Upper lobe of left lung (tissue), 6 donors: ENCODE measurements at places on chromosomes 12 and 14. TPM values are rescaled to one million over a fixed set of nuclear protein-coding genes. Genes with fewer than 3 reads are reported as not detected.

DNA sequence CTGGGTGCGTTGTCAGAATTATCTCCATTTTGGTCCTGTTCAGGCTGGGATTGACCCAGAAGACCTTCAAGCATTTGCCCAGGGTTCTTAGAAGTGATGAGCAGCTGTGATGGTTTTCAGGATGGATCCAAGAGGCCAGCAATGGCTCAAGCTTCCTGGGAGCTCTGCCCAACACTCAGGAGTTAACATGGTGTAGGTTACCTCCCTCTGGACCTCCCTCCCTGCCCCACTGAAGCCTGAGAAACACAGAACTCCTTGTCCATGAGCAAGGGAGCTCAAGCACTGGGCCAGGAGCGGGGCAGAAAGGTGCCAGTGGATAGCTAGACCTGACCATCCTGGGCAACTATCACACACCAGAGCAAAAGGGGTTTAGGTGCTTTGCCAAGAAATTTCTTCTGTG is 148.4 kb upstream of the FKBP4 start:
- DNase-seq = no peak

DNA sequence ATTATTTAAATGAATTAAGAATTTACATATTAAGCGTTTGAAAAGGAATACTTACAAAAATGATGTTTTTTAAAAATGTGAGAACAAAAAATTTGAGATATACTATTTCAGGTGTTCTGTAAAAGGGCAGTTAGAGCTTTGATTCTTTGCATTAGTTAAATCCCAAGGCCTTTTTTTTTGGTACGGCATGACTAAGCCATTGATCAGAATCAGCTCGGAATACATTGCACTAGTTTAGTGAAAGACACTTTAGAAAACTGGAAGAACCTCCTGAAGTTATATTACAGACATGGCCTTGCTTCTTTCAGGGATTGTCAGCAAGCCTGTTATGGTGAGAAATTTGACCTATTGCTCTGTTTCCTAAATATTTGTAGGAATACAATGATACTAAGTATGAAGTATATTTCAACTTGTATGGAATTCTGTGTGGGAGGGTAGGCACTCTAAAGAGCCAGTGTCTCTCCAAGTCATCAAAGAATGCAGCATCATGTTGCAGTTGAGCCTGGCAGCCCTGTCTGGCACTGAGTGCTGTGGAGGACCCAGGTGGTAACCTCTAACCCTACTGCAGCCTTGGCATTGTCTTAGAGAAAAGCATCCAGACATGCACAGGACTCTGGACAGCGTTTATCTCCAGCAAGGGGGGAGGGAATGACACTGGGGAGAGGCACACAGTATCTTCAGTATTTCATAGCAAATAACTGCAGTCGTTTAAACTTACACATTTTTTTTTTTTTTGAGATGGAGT is 1.5 kb downstream of the KLC1 start:
- no peak for DNase-seq

- DNase-seq = peak; percentile 46
These were observed 891.1 kb downstream of the TMEM121 start for GRCh38 chr14:106417224-106418049.

Gene OTX2
- not detected for total RNA-seq

DNA sequence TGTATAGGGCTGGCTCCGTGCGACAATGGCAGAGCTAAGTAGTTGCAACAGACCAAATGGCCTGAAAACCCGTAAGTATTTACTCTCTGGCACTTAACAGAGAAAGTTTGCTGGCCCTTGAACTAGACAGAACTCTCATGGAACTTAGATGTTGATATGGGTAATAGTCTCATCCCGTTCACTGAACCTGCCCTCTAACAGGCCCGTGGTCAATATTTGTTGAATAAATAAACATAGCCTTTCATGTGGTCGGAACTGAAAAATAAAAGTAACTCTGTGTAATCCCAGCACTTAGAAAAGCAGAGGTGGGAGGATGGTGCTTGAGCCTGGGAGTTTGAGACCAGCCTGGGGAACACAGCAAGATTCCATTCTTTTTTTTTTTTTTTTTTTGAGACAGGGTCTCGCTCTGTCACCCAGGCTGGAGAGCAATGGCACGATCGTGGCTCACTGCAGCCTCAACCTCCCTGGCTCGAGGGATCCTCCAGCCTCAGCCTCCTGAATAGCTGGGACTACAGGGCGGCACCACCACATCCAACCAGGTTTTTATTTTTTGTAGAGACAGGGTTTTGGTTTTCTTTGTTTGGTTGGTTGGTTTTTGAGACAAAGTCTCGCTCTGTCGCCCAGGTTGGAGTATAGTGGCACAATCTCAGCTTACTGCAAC is 29.7 kb downstream of the KDM2B start:
- peak; percentile 39 for DNase-seq

Gene LTB4R
- total RNA-seq = 71.2 TPM

- DNase-seq = no peak
These were observed 779.9 kb upstream of the TMEM132C start for GRCh38 chr12:127487031-127487430.

DNA sequence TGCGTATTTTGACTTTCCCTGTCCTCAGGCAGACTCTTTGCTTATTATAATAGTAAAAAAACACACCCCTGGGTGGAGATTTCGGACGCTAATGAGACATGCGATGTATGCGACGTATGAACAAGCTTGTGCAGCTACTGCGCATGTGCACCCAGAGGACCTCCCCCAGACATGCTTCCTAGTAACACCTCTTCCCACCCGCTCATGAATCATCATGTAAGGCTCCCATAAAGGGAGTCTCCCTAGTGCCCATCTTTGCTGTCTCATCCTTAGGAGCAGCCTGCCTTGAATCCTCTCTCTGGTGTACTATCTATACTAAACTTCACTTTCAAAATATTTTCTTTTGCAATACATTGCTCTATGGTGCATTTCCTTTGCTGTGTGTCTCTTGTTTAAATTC is 210.1 kb downstream of the TMEM132D start:
- DNase-seq = no peak

DNA sequence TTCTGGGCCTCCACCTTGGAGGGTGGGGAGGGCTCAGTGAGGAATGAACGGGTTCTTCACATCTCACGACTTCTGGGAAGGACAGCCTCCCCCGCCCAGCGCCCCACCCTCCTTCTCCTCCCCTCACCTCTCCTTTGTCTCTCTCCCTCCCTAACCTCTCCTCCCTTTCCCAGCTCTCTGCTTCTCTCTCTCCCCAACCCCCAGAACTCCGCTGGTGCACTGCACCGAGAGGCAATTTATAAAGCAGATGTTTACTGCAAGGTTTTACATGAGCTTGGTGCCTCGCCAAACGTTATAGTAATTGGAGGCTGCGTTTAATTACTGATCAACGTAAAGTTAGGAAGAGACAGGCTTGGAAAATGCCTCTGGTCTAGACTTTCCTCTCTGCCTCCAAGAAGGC is 42.9 kb upstream of the FAM222A start:
- no peak for DNase-seq

- no peak for DNase-seq
These were observed 34.5 kb upstream of the LGALS3 start for GRCh38 chr14:55094292-55095157.

DNA sequence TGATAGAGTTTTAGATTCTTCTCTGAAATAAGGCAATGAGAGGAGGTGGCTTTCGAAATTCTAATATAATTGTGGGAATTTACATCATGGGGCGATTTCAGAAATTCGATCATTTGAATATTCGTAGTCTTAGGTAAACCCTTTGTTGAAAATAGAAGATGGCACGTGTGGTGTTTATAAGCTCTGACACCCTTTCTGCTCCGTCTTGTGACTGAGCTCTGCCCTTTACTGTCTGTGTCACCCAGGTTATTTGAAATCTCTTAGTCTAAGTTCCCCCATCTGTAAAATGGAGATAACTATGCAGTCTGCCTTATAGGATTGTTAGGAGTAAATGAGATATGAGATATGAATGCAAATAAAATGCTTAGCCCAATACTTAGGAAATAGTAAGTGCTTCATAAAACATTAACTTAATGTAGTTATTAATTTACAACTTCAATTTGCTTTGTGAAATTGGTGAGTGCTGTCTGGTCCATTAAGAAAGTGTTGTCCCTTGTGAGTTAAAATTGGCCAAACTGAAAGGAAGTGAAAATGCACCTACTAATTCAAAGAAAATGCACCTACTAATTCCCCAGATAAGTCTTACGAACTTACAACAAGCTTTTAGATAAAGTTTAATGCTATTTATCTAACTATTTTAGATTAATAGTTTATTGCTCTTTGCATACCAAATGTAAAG is 1.5 kb downstream of the BMAL2 start:
- DNase-seq = no peak

Gene TAS2R46
- total RNA-seq = 1.3 TPM

GRCh38 chr14:81801921-81802320 is 268.3 kb upstream of the SEL1L start:
- no peak for DNase-seq

Gene ACRBP
- 5.2 TPM for total RNA-seq

DNA sequence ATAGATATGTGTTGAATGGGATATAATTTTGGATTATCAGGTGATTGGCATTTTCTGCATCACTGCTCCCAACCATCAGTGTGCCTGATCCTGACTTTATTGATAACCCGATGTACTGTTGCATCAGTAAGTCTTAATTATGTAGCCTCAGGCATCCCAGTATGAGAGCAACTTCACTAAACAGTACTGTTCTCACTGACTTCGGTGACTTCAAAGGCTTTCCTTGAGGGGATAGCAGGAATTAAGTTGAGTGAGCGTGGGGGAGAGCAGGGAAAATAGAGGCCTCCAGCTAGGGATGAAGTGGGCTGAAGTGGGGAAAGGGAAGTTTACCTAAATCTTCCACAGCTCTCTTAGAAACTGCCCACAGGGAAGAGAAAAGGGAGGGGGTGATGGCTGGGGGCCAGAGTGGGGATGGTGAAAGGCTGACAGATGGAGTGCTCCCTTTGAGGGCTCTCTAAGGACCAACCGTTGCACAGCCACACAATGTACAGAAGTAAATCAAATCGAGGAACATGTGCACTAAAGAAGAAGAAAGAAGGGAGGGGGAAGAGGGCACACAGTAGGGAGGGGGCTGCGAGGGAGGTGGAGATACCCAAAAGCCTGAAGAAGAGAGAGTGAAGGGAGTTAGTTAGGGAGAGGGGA is 10.7 kb upstream of the NEUROD4 start:
- no peak for DNase-seq

- peak; percentile 97 for DNase-seq
These were observed 1.8 kb downstream of the ULK1 start for GRCh38 chr12:131896080-131896810.

DNA sequence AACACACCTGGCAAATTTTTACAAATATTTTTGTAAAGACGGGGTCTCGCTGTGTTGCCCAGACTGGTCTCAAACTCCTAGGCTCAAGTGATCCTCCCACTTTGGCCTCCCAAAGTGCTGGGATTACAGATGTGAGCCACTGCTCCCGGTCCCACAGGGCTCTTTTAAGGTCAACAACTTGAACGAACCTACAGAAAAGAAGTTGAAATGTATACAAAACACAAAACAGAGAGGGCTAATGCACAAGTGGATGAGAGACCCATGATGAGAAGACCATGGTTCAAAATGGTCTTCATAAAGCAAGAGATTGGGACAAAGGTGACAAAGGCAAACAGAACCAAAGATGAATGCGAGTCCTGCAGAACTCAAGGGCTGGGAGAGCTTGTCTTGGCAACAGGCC is 91.4 kb downstream of the CALM1 start:
- no peak for DNase-seq

- DNase-seq = no peak
These were observed 129.9 kb downstream of the TMEM30B start for GRCh38 chr14:61151251-61151650.

- no peak for DNase-seq
These were observed 186.1 kb downstream of the PLCZ1 start for GRCh38 chr12:18551701-18552100.

Gene TAS2R7
- not detected for total RNA-seq

DNA sequence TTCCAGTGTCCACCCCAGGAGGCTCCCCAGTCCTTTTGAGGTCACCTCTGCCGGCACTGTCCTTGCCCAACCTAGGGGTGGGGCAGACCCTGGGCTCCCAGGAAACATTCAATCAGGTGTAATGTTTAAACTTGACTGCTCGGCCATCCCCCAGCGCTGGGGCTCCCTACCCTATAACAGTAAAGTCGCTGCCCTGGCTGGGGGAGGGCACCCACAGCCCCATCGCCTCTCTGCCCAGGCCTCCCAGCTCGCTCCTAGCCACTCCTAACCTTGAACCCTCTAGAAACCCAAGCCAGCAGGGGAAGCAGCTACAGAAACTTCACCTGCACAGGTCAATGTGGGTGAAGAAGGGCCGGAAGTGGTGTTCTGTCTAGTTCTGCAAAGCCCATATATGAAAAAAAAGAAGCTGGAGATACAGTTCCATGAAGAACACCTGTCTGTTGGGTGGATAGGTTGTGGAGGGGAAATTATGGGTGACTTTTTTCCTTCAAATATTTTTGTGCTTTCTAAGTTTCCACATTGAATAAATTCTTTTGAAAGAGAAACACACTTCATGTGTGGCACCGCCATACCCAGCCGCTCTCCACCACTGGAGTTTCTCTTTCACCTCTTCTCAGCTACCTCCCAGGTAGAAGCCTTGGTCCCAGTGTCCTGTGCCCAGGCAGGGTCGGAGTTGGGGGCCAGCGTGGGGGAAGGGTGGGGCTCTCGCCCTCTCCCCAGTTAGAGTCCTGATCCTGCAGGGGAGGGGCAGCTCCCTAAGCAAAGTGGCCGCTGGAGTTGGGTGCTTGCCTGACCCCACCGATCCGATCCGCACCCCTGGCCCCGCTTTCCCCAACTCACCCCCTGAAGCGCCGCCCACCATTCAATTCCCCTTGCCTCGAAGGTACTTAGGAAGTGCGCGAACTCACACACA is 1.1 kb downstream of the CLMN start:
- peak; percentile 69 for DNase-seq

DNA sequence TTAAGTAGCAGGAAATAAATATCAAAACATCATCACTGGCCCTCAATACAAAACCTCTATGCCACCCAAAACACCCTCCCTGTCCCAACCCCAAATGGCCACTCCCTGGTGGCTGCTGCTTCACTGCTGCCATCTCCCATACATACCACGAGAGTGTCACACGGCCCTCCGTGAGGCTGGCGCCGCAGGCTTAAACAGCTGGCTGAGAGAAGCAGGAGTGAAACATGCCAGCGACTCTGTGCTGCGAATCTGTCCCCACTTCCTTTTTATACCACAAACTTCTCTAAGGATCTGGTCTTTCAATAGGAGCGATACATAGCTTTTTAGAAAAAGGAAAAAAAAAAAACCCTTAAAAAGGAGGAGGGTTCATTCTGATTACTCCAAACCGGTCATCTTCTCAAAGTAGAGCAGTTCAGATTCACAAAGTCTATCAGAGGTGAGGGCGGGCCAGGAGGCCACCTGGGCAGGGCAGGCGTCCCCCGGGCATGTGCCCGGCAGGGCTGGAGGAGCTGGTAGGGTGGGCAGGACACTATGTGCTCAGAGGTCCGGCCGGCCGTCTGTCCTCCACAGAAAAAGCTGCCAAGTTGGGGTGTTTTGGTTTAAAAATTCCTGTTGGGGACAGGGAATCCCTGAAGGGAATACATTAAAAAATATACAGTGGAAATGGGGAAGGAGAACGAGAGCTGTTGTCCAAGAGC is 26.5 kb downstream of the MAX start:
- DNase-seq = peak; percentile 47

DNA sequence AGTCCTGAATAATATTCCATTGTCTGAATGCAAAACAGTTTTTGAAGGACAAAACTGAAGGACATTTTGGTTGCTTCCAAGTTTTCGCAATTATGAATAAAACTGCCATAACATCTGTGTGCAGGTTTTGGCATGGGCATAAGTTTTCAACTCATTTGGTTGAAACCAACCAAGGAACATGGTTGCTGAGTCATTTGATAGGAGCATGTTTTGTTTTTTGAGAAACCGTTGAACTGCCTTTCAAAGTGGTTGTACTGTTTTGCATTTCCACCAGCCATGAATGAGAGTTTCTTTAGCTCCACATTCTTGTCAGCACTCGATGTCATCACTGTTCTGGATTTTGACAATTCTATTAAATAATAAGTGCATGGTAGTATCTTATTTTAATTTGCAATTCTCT is 23.0 kb upstream of the GSG1 start:
- DNase-seq = no peak

Gene ITGB7
- 3.9 TPM for total RNA-seq
